Cardiac fibroblast (primary cell): ENCODE measurements at places on chromosomes 13 and 19.

DNA sequence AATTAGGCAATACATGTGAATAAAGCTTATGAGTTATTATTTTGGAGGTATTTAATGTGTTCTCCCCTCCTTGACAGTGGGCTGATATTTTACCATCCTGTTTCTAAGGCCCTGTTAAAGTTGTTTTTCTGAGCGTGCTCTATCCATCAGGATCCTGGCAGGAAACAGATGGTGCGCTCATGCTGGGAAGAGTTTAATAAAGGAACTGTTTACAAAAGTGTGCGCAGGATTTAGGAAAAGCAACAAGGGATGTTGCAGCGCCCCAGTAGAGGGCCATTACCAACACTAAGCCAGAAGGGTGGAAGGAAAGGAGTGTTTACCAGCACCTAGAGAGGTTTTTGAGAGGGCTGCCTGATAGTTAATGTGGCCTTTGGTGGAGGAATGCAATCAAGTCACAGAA is 374.5 kb downstream of the KCNRG start:
- no peak for DNase-seq

- peak; percentile 80 for DNase-seq
Observed at GRCh38 chr19:51422053-51422448, 4.6 kb upstream of the SIGLEC10 start.

DNA sequence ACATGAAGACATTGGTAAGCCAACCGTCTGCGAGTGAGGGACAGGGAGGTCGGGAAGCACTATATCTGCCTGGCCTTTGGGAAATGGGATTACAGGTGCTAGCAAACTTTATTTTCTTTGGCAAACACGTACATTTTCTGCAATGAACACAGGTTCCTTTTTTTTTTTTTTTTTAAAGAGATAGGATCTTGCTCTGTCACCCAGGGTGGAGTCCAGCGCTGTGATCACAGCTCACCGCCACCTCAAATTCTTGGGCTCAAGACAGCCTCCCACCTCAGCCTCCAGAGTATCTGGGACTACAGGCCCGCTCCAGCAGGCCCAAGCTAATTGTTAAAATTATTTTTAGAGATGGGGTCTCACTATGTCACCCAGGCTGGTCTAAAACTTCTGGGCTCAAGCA is 24.2 kb downstream of the ELAVL1 start:
- no peak for DNase-seq

GRCh38 chr19:13164343-13165161 is 14.3 kb downstream of the IER2 start:
- peak; percentile 72 for DNase-seq
